Stomach (tissue), 19 donors: ENCODE measurements at places on chromosomes 7 and 10. TPM values are rescaled to one million over a fixed set of nuclear protein-coding genes. Genes with fewer than 3 reads are reported as not detected.

Gene SPAG6
- not detected for total RNA-seq

GRCh38 chr7:14834883-14835282, 67.7 kb downstream of the DGKB start:
- DNase-seq: no peak

DNA sequence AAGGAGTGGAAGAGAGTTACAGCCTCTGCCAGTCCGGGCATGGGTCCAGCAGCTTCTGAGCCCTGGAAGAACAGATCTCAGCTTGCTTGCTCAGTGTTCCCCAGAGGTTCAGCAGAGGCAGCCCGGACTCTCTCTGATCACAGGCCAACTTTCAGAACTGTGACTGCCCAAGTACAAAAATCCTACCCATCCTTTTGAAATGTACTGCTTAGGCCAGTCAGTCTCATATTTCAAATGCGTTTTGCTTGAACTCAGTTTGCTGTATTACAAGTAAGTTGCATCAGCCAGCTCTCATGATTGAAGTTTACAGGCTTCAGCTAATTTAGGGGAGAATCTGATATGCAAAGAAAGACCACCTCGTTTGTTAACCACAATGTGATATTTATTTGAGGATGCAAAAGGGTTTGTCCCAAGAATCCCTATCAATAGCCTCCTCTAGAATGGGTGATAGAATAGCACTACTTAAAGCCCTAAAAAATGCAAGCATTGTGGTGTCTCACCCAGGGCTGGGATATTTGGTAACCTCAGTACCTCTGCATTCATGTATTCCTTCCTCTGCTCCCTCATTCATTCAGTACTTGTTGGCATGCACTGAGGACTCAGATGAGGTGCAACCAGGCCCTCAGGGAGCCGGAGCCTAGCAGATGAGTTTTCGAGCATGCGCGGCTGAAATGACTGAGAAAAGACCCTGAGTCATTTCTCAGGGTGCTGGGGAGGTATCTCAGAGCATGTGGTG, 7.0 kb downstream of the AIMP2 start:
- peak; percentile 62 for DNase-seq

- peak; percentile 37 for DNase-seq
Observed at GRCh38 chr10:36423821-36424248, 701.6 kb upstream of the ANKRD30A start.

Gene XPNPEP1
- total RNA-seq: 129 TPM

Gene LRRC4
- 61.8 TPM for total RNA-seq

GRCh38 chr7:63042730-63043511, 955.7 kb upstream of the ZNF722 start:
- DNase-seq: no peak

- peak; percentile 50 for DNase-seq
Observed at GRCh38 chr7:24922099-24922773, 57.7 kb downstream of the OSBPL3 start.
